ENCODE measurements at places on chromosomes 7 and 10. TPM values are rescaled to one million over a fixed set of nuclear protein-coding genes. Genes with fewer than 3 reads are reported as not detected.

The ABCC2 gene
- 1.3 TPM for total RNA-seq

The RNF133 gene
- 4.9 TPM for total RNA-seq

The HMX3 gene
- total RNA-seq: 0.26 TPM

The WDR86 gene
- total RNA-seq: 0.86 TPM

The SBDS gene
- total RNA-seq: 63.4 TPM

The NUDT13 gene
- total RNA-seq: 2.0 TPM

The TMEM72 gene
- 0.80 TPM for total RNA-seq

The ANXA7 gene
- total RNA-seq: 156 TPM

The ADIRF gene
- not detected for total RNA-seq

The CHAT gene
- total RNA-seq: 0.56 TPM

The HABP2 gene
- total RNA-seq: not detected

The PNLIPRP1 gene
- total RNA-seq: not detected

The PPP1R17 gene
- total RNA-seq: not detected

The RTKN2 gene
- total RNA-seq: 21.9 TPM

The METTL2B gene
- 53.8 TPM for total RNA-seq

The FUOM gene
- total RNA-seq: 16.0 TPM

The MALRD1 gene
- 1.1 TPM for total RNA-seq

The MLXIPL gene
- 17.4 TPM for total RNA-seq

The DENND2A gene
- 0.87 TPM for total RNA-seq

The SLC26A5 gene
- total RNA-seq: not detected

The MRC1 gene
- 0.15 TPM for total RNA-seq

The CCDC3 gene
- 3.0 TPM for total RNA-seq

The ASIC3 gene
- total RNA-seq: 6.7 TPM

The ASB4 gene
- not detected for total RNA-seq

The C10orf71 gene
- total RNA-seq: not detected

The DOCK1 gene
- 37.3 TPM for total RNA-seq

The C10orf67 gene
- total RNA-seq: 0.50 TPM

The PMS2 gene
- total RNA-seq: 14.6 TPM

The PROSER2 gene
- 40.4 TPM for total RNA-seq

The CYP3A7 gene
- not detected for total RNA-seq

The TBXAS1 gene
- 2.5 TPM for total RNA-seq

The TRPV5 gene
- not detected for total RNA-seq

The CFAP70 gene
- total RNA-seq: 0.06 TPM

The TMEM229A gene
- total RNA-seq: 22.2 TPM

The SUN3 gene
- not detected for total RNA-seq

The HOXA4 gene
- not detected for total RNA-seq

The ARPC1B gene
- 29.9 TPM for total RNA-seq

The ATOH7 gene
- total RNA-seq: not detected

The CDK1 gene
- 168 TPM for total RNA-seq

The EGFR gene
- total RNA-seq: 0.59 TPM

The CCL24 gene
- total RNA-seq: not detected

The DMBT1 gene
- total RNA-seq: not detected

The CALHM3 gene
- not detected for total RNA-seq

The AKR1C4 gene
- total RNA-seq: not detected

The SPDYE8 gene
- total RNA-seq: not detected

The GPR15LG gene
- not detected for total RNA-seq

The RAMP3 gene
- not detected for total RNA-seq

The PNLIPRP3 gene
- not detected for total RNA-seq

The CHN2 gene
- total RNA-seq: 61.2 TPM

The TEX36 gene
- 0.61 TPM for total RNA-seq

The RARRES2 gene
- total RNA-seq: not detected

The AKR1C2 gene
- 16.2 TPM for total RNA-seq

The GDI2 gene
- total RNA-seq: 294 TPM

The TDRD1 gene
- total RNA-seq: not detected

Data from A673 (cell line).